ENCODE measurements at places on chromosomes 3 and 15. TPM values are rescaled to one million over a fixed set of nuclear protein-coding genes. Genes with fewer than 3 reads are reported as not detected.

Gene SRGAP3
- total RNA-seq: 2.2 TPM

GRCh38 chr3:151144760-151145159 is 58.3 kb downstream of the GPR171 start:
- no peak overlapping the region for H3K27ac ChIP-seq
- no peaks in the 10 kb centered on the region for H3K27me3 ChIP-seq
- no peak overlapping the region for H3K4me3 ChIP-seq
- no peaks in the 10 kb centered on the region for H3K36me3 ChIP-seq
- DNase-seq: no peak

DNA sequence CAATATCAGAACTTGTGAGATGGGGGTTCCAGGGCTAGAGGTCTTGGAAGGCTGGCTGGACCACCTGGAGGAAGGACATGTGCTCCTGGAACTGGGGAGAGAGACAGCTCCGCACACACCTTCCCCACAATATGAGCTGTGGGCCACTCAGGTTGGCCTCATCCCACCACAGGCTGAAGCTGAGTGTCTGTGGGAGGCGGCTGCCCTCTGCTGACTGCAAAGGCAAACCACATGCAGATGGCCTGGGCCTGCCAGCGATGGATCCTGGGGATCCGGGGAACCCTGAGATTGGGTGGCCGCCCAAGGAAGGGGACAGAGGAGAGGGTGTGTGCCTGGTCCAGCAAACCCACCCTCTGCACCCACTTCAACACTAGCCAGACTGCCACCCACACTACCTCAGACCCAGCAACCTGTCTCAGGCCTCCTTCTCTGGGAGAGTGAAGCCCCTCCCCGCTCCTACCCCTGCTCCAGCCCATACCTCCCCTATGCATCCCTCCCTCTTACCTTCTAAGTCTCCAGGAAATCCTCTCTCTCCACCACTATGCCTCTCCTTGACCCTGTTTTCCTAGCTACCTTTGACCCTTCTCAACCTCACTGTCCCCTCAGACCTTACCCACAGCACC is 44.8 kb downstream of the CYP11A1 start:
- no peaks in the 10 kb centered on the region for H3K27me3 ChIP-seq
- peak; percentile 70 for DNase-seq
- no peaks in the 10 kb centered on the region for H3K36me3 ChIP-seq

DNA sequence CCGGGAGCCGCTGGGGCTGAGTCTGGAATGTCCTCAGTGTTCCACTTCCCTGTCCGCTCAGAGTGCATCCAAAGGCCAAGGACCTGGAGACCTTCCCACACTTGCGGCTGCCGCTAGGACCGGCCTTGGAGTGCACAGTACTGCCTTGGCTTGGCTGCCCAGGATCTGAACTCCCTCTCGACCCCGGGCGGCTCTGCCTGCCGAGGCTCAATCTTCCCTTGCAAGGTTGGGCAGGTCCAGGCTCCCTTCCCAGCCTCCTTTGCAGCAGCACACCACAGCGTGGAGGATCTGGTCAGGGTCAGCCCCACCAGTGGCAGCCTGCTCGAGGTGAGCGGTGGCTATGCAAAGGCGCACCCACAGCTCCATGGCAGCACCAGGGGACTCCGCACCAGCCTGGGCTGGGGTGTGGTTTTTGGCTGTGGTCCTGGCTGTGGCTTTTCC is 69.2 kb downstream of the PLXNA1 start:
- H3K27me3 ChIP-seq: peaks cover 2% of the 10 kb centered on the region
- H3K4me3 ChIP-seq: no peak overlapping the region
- no peak for DNase-seq
- no peak overlapping the region for H3K27ac ChIP-seq
- no peaks in the 10 kb centered on the region for H3K36me3 ChIP-seq
- H3K4me1 ChIP-seq: no peaks in the 10 kb centered on the region

Gene ATP8B4
- total RNA-seq: 2.7 TPM

Gene RAB8B
- total RNA-seq: 119 TPM

Gene FBXO40
- not detected for total RNA-seq

Gene THPO
- total RNA-seq: not detected

Gene CASR
- total RNA-seq: 0.14 TPM

DNA sequence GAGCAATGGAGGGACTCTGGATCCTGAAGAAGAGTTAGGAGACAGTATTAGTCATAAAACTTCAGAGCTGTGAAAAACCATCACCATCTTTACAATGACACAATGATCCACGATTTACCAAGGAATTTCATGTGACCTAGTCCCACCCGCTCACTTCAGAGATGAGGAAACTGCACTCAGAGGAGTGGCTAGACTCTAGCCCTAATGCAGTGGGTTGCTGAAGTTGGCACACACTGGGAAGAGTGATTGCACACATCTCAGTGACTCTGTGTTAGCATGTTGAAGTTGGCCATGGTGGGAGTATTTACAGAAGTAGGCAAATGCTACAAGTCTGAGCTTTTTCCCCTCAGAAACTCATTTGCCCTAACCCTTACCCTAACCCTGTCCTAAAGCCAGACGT is 35.2 kb upstream of the SPATA12 start:
- DNase-seq: no peak
- no peaks in the 10 kb centered on the region for H3K36me3 ChIP-seq
- H3K27ac ChIP-seq: no peak overlapping the region
- no peak overlapping the region for H3K4me3 ChIP-seq
- H3K27me3 ChIP-seq: no peaks in the 10 kb centered on the region

Gene CHDH
- total RNA-seq: 0.41 TPM

DNA sequence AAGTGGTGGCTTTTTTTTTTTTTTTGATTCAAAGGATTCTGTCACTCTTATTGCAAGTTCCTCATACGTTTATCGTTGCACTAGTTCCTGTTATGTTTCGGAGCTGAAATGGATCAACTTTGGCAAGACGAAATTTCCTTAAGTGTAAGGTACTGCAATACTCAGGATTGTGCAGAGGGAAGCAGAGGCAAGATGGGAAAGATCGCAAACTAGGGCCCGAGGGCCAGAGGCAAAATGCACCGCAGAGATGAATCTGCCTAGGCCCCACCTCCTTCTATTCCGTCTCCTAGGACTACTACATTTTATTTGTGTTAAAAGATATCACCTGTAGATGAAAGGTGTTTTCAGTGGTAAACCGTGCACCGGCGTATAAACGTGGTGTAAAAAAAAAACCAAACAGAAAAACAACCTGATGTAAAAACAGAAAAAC is 331 bp downstream of the RNU6-1 start:
- H3K4me1 ChIP-seq: peaks cover 43% of the 10 kb centered on the region
- peak overlapping the region; percentile 95 for H3K27ac ChIP-seq
- peak overlapping the region; percentile 88 for H3K4me3 ChIP-seq
- peak; percentile 46 for DNase-seq

GRCh38 chr3:61669203-61669602 is 107.8 kb downstream of the PTPRG start:
- no peaks in the 10 kb centered on the region for H3K36me3 ChIP-seq
- DNase-seq: no peak
- no peaks in the 10 kb centered on the region for H3K4me1 ChIP-seq
- H3K27ac ChIP-seq: no peak overlapping the region

All from activated CD4-positive, alpha-beta memory T cell treated with anti-CD3 and anti-CD28 coated beads for 36 hours (primary cell).